ENCODE measurements at places on chromosomes 11 and 22. TPM values are rescaled to one million over a fixed set of nuclear protein-coding genes. Genes with fewer than 3 reads are reported as not detected.

The TPBGL gene
- total RNA-seq, result 0.10 TPM

The OR52I2 gene
- total RNA-seq, result not detected

The RAG2 gene
- total RNA-seq, result not detected

The KDM4D gene
- 0.42 TPM for total RNA-seq

The HMOX1 gene
- total RNA-seq, result 46.6 TPM

The LRRC75B gene
- total RNA-seq, result 0.63 TPM

The SCO2 gene
- total RNA-seq, result 33.8 TPM
